ENCODE measurements at places on chromosomes 1 and 21.

- DNase-seq, result no peak
These were observed 87.1 kb upstream of the CACNA1E start for GRCh38 chr1:181396171-181396670.

- DNase-seq, result no peak
These were observed 15.3 kb downstream of the CASZ1 start for GRCh38 chr1:10781137-10781536.

- DNase-seq, result no peak
These were observed 56.8 kb downstream of the DESI2 start for GRCh38 chr1:244709476-244710368.

DNA sequence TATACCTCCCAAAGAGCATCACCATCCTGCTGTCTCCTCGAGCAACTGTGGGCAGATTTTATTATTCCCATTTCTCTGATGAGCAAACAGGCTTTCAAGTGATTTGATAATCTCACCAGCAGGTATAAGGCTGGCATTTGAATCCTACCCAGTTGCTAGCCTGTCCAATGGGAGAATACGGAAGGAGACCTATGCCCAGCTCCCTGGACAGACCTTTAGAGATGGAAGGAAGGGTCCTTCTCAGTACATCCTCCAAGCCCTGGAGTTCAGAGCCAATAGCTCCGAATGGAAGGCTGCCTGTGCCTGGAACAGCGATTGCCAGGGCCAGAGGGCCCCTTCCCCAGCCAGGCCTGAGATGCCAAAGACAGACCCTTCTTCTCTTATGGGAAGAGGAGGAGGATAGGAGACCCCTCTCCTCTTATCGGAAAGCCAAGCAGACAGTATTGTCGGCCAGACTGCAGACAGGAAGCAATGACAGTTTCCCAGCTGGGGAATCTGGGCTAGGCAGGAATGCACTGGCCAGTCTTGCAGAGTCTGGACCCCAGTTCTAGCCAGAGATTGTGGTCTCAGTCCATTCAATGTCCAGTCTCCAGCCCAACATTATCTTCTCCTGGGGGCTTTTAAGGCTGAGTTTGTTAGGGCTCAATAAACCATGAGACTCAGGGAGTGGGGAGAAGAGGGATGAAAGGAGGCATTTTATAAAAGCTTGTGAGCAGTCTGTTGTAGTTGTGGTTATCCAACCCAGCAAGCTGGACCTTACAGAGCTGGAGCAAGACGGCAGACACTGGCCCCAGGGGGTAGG, 2.0 kb downstream of the IFFO2 start:
- no peak for DNase-seq

GRCh38 chr1:154276797-154277196, 4.4 kb downstream of the HAX1 start:
- DNase-seq, result no peak

DNA sequence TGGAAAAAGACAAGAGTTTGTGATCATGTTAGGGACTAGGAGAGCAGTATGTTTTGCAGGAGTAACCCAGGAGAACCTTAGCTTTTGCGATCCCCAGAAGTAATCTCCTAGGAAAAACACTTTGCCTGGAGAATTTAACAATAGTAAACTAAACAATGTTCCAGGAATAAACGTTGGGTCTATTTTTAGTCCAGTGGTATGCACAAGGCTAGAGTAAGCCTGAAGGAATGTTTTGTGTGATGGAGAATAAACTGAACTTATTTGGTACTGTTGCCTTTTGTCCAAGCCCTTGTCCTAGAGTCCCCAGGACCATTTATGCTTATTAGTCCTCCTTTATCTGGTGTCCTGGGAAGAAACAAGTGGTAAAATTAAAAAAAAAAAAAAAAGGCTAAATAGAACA, 28.7 kb upstream of the RGS5 start:
- DNase-seq, result no peak

- no peak for DNase-seq
These were observed 12.4 kb downstream of the MX2 start for GRCh38 chr21:41374177-41374712.

DNA sequence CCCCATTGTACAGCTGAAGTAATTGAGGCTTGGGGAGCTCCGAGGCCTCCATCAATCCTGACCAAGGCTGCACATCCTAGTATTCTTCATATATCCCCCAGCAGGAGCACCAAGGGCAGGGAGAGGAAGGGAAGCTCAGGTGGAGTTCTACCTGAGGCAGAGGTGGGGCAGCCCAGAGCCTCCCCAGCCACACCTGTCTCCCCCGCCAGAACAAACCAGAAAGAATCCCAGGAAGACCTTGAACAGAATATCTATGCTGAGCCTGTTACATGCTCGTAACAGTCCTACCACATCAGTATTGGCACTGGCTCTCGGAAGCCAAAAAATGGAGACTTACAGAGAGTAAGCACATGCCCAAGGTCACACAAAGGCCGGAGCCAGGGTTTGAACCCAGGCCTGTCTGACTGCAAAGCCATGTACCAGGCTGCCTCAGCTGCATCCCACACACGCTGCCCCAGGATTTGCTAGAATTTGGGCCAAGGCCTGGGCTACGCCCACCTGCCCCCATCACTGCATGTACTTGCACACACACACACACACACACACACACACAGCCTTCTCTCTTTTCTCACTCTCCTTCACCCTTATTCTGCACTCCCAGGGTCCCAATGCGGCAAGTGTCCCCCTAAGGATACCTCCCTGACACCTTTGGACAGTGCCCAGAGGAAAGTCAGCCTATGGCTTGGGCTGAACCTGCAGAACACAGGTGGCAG, 4.5 kb downstream of the E2F2 start:
- no peak for DNase-seq

- DNase-seq, result no peak
These were observed 9.2 kb downstream of the OR2G3 start for GRCh38 chr1:247614625-247615024.

GRCh38 chr1:169814265-169814664, 19.6 kb upstream of the METTL18 start:
- no peak for DNase-seq

- no peak for DNase-seq
These were observed 106.7 kb downstream of the CAMTA1 start for GRCh38 chr1:6891781-6892579.

DNA sequence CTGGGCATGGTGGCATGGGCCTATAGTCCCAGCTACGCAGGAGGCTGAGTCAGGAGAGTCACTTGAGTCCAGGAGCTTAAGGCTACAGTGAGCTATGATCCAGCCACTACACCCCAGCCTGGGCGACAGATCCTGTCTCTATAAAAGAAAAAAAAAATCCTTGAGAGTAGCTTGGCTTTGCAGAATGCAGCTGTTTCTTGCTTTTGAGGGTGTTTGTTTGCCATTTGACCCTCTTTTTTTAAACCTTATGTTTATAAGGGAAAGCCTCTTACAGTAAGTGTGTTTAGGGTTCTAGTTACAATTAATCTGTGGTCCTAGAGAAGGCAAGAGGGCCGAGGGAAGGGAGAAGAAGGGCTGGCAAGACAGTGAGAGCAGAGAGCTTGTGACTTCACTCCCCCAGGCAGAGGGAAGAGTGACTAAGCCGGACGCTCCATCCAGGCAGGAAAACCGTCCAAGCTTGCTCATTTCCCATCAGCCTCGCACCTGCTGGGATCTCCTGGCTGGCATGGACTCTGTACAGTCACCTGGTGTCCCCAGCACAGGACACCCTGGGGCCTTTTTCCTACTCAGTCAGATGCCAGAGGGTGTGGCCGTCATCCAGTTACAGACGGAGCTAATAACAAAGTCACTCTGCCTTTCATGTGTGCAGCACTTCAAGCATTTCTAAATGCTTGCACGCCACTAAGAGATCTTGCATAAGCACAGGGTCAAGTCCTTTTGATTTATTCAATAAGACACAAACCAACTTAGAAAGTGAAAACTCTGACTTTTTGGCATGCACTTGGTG, 55.5 kb upstream of the PSEN2 start:
- DNase-seq, result no peak

GRCh38 chr1:44566281-44567046, 107.8 kb downstream of the TMEM53 start:
- no peak for DNase-seq

DNA sequence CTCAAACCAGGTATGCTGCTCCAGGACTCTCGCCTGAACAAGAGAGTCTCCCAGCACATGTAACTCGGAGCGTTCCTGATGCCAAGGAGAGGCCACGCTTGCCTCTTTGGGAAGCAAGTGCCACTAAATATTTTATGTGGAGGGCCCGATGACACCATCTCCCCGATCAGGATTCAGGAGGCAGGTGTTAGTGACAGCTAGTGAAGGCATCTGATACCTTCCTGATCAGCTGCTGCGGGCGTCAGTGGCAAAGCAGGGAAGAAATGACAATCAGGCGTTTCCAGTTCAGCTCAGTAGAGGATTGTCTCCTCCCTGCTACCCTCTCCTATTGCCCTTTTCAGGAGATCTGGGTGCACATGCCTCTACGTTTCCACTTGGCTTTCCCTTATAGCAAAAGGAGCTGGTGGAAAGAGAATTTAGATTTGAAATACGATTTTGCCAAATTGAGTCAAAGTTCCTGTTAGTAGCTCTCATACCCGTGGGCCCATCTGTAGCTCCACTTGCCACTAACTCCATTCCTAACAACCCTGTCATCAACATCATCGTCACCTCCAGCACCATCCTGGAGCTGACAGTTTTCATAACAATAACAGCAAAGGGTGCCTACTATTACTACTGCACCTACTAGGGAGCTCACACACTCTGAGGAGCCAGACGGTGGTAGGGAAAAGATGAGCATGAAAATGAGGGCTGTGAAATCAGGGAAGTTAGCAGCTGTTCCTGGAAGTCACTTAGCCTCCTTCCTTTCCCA, 21.6 kb downstream of the PLXNA2 start:
- DNase-seq, result no peak

- no peak for DNase-seq
These were observed 542.5 kb upstream of the DAB1 start for GRCh38 chr1:57966340-57966739.

- no peak for DNase-seq
These were observed 4.7 kb downstream of the S100A2 start for GRCh38 chr1:153560771-153561465.

DNA sequence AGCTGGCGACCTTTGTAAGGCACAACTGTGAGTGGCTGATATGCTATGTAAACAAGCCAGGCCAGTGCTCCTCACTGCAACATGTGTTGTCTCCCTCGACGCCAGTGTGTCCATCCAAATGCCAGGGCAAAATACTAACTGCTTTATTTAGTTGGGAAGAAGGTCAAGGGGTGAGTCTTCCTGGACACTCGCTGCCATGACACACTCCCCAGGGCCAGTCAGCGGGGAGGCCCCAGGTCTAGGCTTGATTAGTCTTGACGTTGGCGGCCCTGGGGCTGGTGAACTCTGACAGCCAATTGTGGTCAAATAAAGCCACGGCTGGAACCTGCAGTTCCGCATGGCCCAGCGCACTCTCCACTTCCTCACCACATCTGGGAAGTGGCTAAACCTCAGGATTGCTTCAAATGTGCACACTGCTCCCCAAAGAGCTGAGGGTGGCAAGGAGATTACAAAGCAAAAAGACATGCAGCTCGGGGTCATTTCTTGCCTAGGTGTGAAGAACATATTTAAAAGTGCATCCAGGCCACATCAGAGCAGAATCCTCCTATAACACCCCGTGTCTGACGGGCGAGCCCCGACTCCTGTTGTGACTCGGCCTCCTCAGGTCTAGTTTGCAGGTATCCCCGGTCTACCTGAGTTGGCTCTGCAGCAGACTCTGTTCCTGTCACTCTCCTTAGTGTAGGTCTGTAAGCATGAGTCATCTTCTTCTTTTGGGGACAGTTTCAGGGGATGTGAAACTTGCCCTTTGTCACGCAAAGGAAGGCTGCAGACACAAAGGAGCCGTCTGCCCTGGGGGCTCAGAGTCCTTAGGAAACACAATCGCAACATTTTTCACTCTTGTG, 183.5 kb downstream of the RUNX1 start:
- peak; percentile 92 for DNase-seq

GRCh38 chr1:198519639-198520501, 20.6 kb downstream of the ATP6V1G3 start:
- no peak for DNase-seq

GRCh38 chr1:112061901-112062320, 72.4 kb upstream of the KCND3 start:
- DNase-seq, result no peak

- peak; percentile 91 for DNase-seq
These were observed at the start of gene USP21 for GRCh38 chr1:161159087-161159912. USP21 (plus strand) TSS chr1:161159500; CDS start chr1:161160641, 1,141 bp downstream.

- no peak for DNase-seq
These were observed 28.2 kb upstream of the RGL1 start for GRCh38 chr1:183776731-183777130.

DNA sequence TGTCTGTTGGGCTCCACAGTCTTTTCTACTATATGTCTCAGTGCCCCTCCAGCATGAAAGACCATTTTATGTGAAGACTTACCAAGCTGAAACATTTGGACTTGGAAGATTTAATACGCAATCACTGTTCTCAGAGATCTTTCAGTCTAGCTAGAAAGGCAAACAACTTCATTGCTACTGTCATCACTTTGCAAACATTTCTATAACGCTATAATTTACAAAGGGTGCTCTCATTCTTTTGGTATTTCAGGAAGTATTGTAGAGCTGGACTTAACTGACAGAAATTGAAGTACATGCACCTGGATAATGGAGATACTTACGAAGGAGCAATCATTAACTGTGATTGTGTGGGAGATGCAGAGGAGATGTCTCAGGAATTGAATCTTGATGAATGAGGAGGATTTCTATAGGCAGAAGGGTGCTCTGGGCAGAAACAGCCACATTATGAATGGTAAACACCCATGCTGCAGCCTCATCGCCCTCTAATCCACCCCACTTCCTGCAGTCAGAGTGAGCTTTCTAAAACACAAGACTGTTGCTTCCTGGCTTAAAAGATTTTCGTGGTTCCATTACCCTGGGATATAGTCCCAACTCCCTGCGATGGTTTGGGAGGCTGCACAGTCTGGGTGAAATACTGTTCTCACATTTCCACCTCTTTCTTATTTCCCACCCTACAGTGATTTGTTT, 75.1 kb upstream of the GNG12 start:
- no peak for DNase-seq

DNA sequence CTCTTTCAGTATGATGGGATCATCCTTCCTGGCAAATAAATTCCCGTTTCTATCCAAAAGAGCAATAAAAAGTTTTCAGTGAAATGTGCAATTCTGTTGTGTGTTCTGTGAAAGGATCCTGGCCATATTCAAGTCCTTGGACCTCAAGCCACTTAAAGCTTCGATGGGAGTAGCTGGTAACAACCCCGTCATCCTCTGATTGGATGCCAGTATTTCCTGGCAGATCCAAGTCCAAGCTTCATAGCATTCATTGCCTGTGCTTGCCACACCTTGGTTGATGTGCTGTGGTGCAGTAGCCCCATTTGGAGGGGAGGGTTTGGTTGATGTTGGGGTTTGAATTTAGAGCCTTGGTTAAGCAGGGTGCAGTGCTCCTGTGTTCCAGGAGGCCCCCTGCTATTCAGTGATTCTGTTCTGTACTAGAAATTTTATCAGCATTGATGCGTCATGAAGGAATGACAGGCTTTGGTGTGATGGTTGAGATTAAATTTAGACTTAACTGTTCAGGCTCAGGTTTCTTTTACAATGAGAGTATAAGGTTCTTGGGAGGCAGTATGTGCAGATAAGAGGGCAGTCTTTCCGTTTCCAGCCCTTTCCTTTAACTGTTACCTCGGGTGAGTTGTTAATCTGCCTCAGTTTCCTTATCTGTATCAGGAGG, 4.9 kb downstream of the RPL11 start:
- DNase-seq, result no peak
